ENCODE measurements at places on chromosomes 16 and 17.

DNA sequence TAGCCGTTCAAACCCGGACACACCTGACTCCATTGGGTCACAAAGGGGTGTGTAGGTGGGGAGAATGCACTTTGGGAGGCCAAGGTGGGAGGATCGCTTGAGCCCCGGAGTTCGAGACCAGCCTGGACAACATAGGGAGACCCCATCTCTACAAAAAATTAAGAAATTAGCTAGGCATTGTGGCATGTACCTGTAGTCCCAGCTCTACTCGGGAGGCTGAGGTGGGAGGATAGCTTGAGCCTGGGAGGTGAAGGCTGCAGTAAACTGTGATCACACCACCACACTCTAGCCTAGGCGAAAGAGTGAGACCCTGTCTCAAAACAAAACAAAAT lies 942 bp upstream of the PHOSPHO1 start:
- DNase-seq, result no peak

DNA sequence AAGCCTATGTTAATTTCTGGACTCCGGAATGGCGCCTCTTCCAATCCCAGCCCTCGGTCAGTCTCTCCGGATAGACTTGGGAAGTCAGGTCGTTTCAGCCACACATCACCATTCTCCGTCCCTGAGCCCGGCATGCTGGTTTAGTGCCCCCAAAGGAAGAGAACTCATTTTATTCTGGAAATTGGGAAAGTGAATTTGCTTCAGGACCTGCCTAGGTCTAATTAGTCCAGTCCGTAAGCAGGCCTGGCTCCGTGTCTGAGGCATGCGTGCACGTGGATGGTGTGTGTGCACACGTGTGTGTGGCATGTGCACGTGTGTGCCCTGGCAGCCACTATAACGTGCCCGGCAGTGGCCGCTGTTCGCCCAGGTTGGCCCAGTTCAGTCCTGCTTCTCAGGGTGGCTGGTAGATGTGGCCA lies 77.4 kb downstream of the RPA1 start:
- no peak for DNase-seq

DNA sequence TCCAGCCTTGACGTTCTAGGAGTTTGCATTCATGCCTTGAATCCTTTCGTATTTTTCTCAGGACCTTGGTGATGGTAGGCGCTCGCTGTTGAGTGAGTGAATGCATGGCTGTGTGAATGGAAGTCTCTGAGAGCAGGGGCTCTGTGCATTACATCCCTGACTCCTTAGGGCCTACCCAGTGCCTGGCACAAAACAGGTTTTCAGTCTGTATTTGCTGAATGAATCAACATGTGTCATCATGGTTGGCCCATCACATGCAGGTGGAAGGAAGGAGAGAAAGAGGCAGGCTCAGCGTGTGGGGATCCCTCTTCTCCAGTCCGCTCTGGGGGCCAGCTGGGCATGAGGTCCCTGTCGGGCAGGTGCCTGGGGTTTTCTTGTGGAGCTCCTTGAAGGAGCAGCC lies 8.7 kb downstream of the RAP1GAP2 start:
- no peak for DNase-seq

DNA sequence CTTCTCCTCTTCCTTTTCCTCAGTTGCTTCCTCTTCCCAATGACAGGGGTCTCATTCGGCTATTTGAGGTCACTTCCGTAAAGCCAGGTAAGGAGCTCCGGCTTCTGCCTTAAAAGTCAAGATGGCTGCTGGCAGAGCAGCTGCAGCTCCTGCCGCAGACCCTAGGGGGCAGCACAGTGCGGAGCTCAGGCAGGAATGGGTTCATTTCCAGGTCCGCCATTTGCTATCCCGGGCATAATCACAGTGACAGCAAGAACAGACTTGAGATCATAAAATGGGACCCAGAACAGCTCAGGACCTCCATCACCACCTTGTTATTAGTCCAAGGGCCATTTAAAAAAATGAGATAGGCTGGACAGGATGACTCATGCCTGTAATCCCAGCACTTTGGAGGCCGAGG lies 199.5 kb downstream of the ZNF18 start:
- no peak for DNase-seq

Data from stimulated activated CD8-positive, alpha-beta memory T cell treated with anti-CD3 and anti-CD28 coated beads, Interleukin-15, amount 100 ng/mL, for 4 hours (primary cell).